Fibroblast of lung (primary cell): ENCODE measurements at places on chromosomes 16 and 17.

GRCh38 chr17:37284191-37284590, 91.6 kb upstream of the C17orf78 start:
- no peak for DNase-seq

- DNase-seq = no peak
These were observed 81.1 kb upstream of the DNAH17 start for GRCh38 chr17:78658281-78658785.

- DNase-seq = peak; percentile 31
These were observed 34.9 kb upstream of the LGALS9 start for GRCh38 chr17:27596096-27596495.

- no peak for DNase-seq
These were observed 11.5 kb downstream of the MAPT start for GRCh38 chr17:45905814-45906213.

GRCh38 chr16:30494709-30495108, 22.2 kb downstream of the ITGAL start:
- no peak for DNase-seq

- DNase-seq = no peak
These were observed 22.3 kb downstream of the FOXN1 start for GRCh38 chr17:28528327-28529012.

DNA sequence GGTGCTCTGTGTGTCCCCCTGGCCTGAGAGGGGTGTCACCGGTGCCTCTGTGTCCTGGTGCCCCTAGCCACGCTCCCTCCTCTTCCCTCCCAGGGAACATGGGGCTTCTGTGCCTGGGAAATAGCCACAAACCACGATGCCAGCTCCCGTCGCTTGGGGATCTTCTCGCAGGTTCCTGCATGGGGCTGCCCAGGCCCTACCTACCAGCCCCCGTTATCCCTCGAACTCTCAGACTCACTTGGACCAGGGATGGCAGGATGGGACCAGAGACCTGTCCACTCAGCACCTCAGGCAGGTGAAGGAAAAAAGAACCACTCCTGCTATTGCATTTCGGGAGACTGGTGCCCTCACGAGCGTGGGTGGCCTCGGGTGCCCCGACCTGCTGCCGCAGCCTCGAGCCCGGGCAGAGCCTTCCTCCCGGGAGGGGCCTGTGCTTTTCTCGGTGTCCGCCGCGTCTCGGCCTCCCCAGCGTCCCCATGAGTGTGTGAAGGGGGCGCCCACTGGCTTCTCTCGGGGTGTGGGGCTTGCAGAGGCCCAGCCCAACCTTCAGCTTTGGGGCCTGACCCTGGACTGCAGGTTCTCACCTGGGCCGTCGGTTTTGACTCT, 41.0 kb upstream of the GNG13 start:
- DNase-seq = no peak
